ENCODE measurements at places on chromosomes 4 and X.

- DNase-seq: no peak
Measured at GRCh38 chr4:6641164-6641970, 882 bp downstream of the MRFAP1 start.

DNA sequence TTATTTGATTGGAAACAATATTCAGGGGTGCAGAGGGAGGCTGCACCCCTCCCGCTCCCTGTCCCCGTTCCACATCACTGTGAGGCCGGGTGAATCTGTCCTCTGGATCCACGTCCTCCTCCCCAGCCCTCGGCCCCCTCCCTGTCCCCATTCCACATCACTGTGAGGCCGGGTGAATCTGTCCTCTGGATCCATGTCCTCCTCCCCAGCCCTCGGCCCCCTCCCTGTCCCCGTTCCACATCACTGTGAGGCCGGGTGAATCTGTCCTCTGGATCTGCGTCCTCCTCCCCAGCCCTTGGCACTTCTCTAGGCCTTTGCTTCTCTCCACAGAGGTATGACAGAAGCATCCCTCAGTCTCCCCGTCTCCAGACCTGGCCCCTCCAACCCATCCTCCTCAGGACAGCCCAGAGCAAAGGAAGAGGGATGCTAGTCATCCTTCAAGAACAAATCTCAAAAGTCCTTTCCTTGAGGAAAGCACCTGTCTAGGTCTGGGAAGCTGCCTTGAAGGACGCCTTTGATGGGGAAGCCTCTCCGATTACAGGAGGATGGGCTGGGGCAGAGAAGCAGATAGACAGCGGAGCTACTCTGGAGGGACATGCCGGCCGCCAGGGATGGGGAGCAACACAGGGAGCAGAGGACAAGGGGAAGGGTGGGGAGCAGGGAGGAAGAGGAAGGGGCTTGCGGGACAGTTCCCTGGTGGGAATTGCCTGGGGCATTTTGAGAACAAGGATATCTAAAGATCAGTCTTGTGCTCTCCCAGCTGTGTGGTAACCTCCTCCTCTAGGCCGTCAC lies 10.8 kb upstream of the AFAP1 start:
- DNase-seq: no peak

DNA sequence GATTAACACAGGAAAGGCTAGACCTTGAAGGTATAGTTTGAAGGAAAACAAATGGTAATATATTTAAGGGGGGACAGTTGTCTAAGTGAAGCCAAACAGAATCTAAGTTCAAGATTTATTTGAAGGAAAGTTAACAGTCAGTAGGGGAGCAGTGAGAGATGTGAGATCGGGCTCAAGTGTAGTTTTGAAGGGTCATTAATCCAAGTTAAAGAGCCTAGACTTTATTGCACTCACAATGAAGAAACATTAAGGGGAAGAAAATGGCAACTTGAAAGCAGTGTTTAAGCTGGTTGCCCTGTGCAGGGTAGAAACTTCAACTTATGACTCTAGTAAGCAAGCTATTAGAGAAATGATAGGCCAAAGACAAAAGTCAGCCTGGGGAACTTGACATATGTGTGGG lies 1952.2 kb downstream of the PCDH7 start:
- DNase-seq: no peak

DNA sequence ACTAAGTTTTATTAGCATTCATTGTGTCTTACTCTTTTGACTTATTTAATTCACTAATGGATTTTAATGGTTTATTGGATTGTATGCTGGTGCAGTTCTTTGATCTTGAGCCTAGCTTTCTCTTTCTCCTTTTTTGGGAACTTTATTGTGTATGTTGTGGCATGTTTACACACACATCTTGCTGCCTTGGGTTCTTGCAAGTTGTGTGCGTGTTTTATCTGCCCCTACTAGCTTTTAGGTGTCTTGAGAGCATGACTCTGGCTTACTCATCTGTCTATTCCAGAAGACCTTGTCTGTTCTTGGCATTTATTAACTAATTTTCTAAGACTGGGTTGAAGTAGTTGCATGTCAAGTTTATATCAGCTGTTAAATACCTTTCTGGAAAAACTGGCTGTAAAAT lies 2.7 kb downstream of the TMEM165 start:
- DNase-seq: no peak

GRCh38 chr4:77500801-77501200 lies 104.8 kb upstream of the CXCL13 start:
- no peak for DNase-seq

- no peak for DNase-seq
Measured at GRCh38 chrX:37912304-37912703, 64.9 kb upstream of the DYNLT3 start.

DNA sequence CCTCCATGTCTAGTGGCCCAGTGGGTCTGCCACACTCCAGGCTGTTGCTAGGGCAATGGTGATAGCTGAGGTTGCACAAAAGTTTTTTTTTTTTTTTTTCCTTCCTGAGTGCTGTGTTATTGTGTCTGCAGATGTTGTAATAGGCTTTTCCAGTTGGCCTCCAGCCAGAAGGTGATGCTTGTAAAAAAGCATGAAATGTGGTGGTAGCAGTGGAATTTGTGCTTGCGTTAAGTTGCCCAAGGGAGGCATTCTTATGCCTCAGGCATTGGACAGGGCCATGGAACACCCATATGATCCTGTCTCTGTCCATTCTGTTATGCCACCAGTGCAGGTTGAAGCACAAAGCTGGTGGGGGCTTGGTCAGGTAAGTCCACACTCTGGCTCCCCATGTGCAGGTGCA lies 660.5 kb upstream of the SPANXN1 start:
- no peak for DNase-seq

DNA sequence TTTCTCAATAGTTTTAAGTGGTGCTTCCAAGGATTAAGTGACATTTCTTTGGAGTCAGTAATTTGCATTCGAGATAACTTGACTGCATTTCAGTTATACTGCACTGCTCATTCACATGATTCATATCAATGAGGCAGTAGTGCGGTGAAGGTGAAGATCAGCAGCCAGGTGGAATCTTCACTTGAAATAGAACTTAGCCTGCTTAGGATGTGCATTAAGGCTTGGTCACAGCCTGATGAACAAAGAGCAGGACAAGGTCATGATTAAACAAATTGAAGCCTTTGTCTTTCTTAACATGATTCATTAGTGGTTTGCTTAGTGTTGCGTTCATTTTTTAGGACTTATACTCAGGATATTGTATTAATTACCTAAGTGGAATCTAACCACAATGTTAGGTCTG lies 212.1 kb upstream of the GALNTL6 start:
- DNase-seq: no peak

GRCh38 chr4:102469806-102470205 lies 31.4 kb upstream of the NFKB1 start:
- no peak for DNase-seq

- no peak for DNase-seq
Measured at GRCh38 chr4:174378951-174379350, 95.2 kb downstream of the CEP44 start.

- DNase-seq: peak; percentile 88
Measured at GRCh38 chr4:173264684-173265185, 69.4 kb downstream of the HMGB2 start.

DNA sequence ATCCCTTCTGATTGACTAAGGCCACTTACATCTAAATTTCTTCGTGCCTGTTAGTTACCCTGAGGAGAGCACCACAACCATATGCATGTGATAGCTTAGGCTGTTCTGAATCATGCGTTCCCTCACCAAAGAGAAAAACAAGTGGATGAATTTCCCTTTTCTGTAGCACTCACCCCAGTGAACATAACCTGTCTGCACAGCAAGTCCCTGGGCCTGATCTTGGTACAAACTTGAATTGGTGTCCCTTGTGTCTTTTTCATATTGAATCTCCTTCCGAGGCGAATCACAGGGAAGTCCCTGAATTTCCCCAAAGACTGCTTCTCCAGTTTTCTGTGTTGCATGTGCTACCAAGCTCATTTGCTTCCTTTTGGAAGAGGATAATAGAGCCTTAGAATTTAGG lies 100.4 kb downstream of the KLHL8 start:
- DNase-seq: no peak

DNA sequence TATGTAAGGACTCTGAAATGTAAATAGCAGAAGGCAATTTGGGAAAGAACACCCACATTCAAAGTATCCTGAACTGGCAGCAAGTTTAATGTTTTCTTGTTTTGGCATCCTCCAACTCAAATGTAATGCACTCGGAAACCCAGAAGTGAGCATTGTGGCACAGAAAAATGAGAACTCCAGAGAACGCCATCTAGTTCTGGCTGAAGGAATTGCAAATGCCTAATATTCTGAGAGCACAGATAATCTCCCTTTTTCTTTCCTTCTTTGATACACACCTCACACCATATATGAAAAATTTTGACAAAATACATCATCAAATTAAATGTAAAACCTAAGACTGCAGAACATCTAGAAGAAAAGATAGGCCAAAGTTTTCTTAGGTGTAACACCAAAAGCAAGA lies 52.1 kb downstream of the PWWP3B start:
- no peak for DNase-seq

DNA sequence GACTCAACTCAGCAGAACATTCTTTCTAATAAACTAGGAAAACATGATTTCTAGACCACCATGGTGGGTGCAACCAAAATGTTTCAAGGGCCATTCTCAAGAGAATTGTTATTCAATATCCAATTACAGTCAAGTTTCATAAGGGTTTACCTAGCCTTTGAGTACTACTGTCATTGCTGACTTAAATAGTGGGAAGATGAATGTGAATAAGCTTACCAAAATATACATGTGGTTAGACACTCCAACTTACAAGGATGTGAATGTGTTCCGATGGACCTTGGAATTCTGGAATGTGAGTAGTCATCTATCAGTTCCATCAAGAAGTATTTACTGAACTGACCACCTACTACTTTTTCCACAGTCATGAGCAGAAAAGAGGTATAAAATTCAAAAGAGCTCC lies 16.9 kb downstream of the SH3RF1 start:
- no peak for DNase-seq

- no peak for DNase-seq
Measured at GRCh38 chr4:153079857-153080391, 124.3 kb upstream of the TRIM2 start.

DNA sequence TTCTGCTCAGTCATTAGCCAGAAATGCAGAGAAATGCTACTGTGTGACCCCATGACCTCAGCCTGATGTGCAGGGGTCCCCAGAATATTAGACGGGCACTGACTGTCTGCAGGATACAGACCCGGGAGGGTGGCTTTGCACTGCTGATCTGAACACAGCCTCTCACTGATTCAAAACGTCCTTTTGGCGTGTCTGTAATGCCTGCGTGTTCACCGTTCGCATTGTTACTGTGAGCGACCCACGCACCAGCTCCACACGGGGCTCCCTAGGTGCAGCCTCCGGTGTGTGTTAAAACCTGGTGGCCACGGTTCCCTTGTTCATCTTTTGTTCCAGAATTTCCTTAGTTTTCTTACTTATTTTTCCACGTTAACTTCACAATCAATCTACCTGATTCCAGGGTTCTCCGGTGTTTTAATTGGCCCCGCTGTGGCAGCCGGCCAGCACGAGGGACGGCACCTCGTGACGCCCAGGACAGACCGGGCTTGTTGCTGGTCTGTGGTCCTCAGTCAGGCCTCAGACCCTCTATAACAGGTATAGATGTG lies 32.0 kb upstream of the SPON2 start:
- no peak for DNase-seq

DNA sequence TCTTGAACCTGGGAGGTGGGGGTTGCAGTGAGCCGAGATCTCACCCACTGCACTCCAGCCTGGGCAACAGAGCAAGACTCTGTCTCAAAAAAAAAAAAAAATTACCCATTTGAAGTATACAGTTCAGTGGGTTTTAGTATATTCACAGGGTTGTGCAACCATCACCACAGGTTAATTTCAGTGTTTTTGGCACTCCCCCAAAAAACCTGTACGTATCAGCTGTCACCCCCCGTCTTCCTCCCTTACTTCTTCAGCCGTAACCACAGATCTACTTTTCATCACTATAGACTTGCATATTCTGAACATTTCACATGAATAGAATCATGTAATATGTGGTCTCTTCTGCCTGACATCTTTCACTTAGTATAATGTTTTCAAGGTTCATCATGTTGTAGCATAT lies 11.7 kb upstream of the PTTG2 start:
- DNase-seq: no peak

- no peak for DNase-seq
Measured at GRCh38 chr4:148054275-148054674, 322.4 kb downstream of the ARHGAP10 start.

DNA sequence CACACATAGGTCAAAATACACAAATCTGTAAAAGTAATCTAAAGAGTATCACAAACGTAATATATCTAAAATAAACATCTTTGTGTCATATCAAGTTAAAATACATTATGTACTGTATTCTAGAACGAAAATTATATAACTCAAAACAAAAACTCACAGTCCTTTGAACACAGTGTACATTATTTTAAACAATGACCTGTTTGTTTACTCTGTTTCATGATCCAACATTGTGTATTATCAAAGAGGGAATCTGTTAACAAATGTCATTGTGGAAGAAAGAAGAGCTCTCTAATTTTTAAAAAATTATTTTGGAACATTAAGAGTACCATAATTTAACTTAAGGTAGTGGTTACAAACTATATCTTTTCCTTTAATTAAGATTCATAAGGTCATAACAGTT lies 144.1 kb downstream of the FRYL start:
- DNase-seq: no peak

- DNase-seq: no peak
Measured at GRCh38 chr4:168734703-168735678, 238.1 kb downstream of the PALLD start.

GRCh38 chr4:169557061-169557636 lies 55.2 kb downstream of the NEK1 start:
- no peak for DNase-seq

- no peak for DNase-seq
Measured at GRCh38 chr4:107951551-107951950, 20.2 kb downstream of the CYP2U1 start.

DNA sequence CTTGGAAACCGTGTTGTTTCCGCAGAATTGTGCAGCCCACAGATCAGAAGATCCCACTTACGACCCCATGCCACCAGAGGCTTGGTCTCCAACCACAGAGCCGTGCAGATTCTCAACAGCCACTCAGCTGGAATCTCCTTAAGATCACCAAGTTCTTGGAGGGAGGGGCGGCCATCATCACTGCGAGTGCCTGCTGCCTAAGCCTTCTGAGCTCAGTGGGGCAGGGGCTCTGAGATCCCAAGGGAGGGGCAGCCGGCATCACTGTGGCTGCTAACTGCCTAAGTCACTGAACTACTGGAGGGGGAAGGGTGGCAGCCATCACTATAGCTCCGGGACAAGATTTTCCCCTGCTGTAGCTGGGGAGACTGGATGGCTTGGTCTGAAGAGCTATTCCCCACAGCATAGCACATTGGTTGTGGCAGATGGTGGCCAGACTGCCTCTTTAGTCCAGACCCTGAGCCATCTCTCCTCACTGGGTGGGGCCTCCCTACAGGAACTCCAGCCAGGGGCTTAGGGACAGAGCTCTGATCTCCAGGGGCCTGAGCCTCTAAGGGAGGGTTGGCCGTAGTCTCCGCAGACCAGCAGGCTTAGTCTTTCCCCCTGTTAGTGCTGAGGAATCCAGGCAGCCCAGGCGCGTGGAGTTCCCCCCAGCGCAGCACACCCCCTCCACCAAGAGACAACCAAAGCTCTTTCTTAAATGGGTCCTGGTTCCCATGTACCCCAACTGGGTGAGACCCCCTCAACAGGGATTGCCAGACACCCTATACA lies 1483.9 kb downstream of the ADGRL3 start:
- DNase-seq: no peak

- DNase-seq: no peak
Measured at GRCh38 chr4:89301902-89302301, 5.7 kb downstream of the GPRIN3 start.

Data from NCI-H446 treated with DMSO at 0.1 percent for 48 hours (cell line).